ENCODE measurements at places on chromosomes 5 and 9.

DNA sequence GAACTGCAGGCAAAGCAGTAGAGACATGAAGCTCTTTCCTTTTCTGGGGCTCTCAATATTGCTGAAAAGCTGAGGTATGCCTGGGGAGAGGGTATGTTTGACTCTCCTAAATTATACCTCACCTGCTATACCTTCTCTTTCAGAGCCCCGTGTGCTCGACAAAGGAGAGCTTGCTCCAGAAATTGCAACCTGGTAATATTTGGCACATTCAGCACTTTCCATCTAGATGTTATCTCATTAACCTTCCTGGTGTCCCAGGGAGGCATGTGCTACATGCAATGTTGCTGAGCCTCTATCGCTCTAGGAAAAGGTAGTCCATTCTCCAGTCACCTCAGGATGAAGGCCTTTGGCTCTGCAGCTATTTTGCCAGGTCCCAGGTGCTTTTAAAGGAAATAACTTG, 78.5 kb upstream of the ZSWIM6 start:
- DNase-seq = no peak

DNA sequence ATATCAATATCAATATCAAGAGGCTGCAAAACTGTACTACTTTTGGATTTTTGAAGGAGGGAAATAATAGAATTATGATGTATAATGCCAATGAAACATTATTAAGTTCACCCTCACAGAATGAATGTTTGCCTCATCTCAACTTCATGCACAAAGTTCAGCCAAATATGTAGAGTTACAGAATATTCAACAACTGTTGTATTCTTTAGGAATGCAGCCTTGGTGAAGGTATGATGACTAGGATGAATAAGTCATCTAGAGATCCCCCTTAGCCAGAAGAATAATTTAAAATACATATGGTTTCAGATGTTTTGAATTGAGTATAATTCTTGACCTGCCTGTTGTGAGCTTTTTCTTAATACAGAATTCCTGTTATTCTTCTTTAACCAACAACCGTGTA, 308.3 kb downstream of the COX7C start:
- DNase-seq = no peak

DNA sequence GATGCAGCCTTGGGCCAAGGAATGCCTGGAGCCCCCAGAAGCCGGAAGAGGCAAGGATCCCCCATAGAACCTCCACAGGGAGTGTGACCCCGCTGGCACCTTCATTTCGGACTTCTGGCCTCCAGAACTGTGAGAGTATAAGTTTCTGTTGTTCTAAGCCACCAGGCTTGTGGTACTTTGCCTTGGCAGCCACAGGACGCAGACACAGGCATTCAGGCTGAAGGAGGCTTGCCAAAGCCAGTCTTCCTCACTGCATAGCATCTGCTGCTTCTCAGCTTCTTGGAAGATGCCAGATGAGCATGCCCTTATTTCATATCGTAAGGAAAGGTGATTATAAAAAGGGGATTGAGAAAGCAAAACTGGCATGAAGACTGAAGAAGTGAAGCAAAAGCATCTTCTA, 61.1 kb upstream of the TAS2R1 start:
- no peak for DNase-seq

GRCh38 chr5:91020065-91020800, 362.9 kb downstream of the ARRDC3 start:
- no peak for DNase-seq

GRCh38 chr9:79240774-79241173, 331.0 kb upstream of the TLE4 start:
- DNase-seq = no peak

Measured in retinal pigment epithelial cell (primary cell).